ENCODE measurements at places on chromosomes 1 and 21.
A peak's percentile ranks its signal among the peaks of the same experiment; 100 is the strongest.

DNA sequence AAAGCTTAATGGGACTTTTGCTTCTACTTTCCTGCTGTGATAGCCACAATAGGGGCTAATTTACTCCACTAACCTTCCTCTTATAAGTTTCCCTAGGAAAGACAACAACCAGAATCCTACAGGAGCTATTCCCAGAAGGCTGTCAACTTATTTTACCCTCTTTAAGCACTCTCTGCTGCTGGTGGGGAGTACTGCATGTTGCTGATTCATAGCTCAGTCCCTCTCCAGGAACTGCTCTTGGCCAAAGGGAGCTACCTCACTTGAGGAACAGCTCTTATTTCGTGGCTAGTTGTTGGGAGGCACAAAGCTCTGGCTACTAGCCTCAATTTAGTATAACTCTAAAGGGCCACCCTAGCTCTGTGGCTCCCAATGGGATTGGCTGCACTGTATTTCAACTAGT, 37.2 kb downstream of the ADSS2 start:
- no peak for DNase-seq

- DNase-seq, result no peak
These were observed 1.0 kb upstream of the PDZK1IP1 start for GRCh38 chr1:47190857-47191256.

GRCh38 chr1:44811234-44811633, 2.9 kb downstream of the BTBD19 start:
- DNase-seq, result no peak

DNA sequence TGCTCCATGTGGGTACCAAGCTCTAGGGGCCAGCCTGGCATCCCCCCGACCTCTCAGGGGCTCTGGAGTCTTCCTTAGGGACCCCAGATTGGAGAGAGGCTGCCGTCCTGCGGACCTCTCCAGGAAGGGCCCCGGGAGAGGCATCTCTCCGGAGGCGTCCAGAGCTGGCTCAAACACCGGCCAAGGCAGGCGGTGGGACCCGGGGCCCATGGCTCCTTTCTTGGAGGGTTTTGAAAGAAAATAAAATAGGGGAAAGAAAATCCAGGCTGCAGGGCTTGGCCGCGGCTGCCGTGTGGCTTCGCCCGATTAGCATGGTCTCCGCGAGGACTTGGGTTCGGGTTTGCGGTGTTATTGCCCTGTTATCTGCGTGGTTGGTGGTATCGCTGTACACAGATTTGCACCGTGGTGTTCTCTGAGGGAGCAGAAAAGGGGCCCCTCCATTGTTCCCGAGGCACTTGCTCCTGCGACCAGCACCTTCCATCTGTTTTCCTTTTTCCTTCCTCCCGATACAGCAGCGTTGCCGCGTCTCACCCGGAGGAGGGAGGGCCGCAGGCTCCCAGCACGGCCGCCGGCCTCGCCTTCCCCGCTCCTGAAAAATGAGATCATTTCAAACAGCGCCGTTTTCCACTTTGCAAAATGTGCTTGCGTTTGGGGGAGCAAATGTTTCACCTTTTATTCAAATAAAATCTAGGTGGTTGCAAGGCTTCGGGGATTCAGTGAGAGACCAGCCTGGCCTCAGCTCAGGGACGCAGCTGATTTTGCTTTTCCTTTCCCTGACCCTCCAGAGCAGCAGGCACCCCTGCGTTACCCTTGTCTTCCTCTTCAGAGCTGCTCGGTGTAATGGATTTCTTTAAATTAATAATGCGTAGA, 86.3 kb downstream of the PRDM16 start:
- DNase-seq, result no peak

DNA sequence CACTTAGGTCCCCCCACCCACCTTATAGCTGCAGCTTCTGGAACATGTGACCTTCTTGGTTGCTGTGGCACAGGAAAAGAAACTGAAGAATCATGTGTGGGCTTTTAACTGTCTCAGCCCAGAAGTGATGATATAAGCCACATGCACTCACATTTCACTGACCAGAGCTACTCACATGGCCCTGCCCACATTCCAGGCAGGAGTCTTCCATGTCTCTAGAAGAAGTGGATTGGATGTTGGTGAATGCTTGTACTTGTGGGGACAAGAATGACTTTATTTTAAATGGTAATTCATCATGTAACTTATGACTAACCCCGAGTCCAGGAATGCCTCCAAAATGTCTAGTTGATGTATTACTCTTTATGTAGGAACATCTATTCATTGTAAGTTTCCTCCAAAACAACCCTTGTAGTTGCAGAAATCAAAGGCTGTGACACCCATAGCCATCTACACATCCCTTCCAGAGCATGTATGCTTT, 15.8 kb upstream of the CAMK1G start:
- peak; percentile 91 for DNase-seq

DNA sequence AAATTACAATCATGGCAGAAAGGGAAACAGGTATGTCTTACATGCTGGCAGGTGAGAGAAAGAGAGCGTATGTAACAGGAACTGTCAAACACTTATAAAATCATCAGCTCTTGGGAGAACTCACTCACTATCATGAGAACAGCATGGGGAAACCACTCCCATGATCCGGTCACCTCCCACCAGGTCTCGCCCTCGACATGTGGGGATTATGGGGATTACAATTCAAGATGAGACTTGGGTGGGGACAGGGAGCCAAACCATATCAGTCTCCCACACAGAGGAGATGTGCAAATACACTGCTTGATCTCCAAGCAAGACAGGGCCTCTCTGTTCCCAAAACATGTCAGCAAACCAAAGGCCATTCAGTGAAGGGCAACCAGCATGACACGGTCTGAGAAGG, 27.4 kb downstream of the LMX1A start:
- DNase-seq, result no peak

- no peak for DNase-seq
These were observed 7.3 kb downstream of the F11R start for GRCh38 chr1:161013488-161014230.

DNA sequence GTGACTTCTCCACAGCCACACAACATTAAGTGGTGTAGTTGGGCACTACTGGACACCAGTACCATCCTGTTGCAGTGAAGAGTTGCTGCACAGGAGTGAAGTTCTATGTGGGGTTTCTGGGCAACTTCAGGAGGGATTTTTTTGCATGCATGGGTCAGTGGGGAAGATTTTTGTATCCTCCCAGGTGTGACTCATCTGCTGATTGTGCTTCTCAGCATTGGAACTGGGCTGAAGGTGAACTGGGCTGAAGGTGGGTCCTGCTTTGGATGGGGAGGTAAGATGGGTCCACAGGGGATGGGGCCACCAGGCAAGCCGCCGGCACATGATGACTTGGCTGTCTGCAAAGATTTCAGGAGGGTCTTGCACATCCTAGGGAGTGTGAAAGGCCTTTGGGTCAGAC, 2.6 kb downstream of the SERINC2 start:
- no peak for DNase-seq

GRCh38 chr1:64543831-64544230, 73.9 kb downstream of the CACHD1 start:
- peak; percentile 61 for DNase-seq

GRCh38 chr1:181174861-181175260, 86.4 kb downstream of the IER5 start:
- no peak for DNase-seq

DNA sequence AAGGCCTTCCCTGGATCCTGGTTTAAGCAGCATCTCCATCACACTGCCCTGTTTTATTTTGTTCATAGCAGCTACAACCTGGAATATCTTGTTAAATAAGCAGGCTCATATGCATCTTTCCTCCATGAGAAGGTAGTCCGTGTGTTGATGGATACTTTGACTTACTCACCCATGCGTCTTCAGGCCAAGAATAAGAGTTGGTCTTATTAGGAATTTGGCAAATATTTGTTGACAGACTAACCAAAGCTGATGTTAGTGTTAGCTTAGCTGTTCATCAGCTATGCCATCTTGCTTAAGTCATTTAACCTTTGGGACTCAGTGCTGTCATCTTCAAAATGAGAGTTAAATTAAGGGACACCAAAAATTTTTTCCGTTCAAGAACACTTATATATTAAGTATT, 59.2 kb downstream of the SASS6 start:
- DNase-seq, result no peak

- no peak for DNase-seq
These were observed 88.9 kb downstream of the PROX1 start for GRCh38 chr1:214076708-214077065.

GRCh38 chr1:190159146-190159545, 318.5 kb downstream of the BRINP3 start:
- no peak for DNase-seq
